Myocyte (in vitro differentiated cells): ENCODE measurements at places on chromosomes 4 and X. TPM values are rescaled to one million over a fixed set of nuclear protein-coding genes. Genes with fewer than 3 reads are reported as not detected.

- no peak for DNase-seq
Observed at GRCh38 chr4:42768125-42768748, 111.3 kb upstream of the ATP8A1 start.

- no peak for DNase-seq
Observed at GRCh38 chrX:40030205-40030604, 67.6 kb downstream of the BCOR start.

GRCh38 chr4:72286185-72286584 is 254.4 kb downstream of the NPFFR2 start:
- peak; percentile 7 for DNase-seq

DNA sequence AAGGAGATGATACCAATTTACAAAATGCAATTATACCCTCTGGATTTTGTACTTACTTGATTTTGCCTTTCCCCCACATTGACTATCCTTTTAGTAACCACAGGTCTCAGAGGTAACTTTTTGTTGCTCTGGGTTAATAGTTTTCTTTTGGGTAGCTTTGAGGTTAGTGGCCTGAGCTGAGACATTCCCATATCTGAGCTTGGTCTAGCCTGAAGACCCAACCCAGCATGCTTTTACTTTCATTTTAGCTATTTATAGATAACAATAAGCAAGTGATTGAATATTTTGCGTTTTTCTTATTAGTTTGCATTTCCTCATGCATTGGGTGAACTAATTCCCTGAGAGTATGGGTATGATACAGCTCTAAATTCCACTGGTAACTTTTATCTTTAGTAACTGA is 11.8 kb downstream of the HTN1 start:
- no peak for DNase-seq

GRCh38 chr4:31788676-31789075 is 1068.5 kb downstream of the PCDH7 start:
- DNase-seq = no peak

- DNase-seq = no peak
Observed at GRCh38 chr4:102608190-102608589, 107.0 kb downstream of the NFKB1 start.

GRCh38 chrX:37075892-37076595 is 67.9 kb downstream of the FAM47C start:
- no peak for DNase-seq

DNA sequence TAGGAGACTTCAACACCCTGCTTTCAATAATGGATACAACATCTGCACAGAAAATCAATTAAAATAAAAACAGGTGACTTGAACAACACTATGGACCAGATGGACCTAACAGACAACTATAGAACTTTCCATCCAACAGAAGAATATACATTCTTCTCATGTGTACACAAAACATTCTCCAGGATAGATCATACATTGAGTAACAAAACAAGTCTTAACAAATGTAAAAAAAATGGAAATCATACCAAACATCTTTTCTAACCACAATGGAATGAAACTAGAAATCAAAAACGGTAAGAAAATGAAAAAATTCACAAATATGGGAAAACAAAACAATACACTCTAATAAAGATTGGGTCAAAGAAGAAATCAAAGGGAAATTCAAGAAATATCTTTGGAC is 24.7 kb downstream of the CYP2U1 start:
- no peak for DNase-seq

GRCh38 chrX:99095965-99096635 is 1314.0 kb downstream of the PCDH19 start:
- DNase-seq = no peak

DNA sequence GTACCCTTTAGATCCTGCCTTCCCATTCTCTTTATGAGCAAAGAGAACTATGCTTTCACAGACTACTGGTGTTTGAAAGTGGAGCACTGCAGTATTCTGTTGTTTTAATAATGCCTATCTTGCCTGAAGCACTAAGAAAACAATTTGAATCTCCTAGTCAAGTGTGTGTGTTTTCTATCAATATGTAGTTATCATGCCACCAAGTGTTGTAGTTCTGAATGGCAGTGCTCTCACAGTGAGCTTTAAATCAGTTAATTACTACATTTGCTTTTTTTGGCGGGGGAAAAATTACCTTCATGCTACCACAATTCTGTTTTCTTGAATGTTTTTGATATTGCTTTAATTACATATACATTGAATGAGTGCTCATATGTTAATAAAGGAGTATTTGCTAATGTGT is 143.6 kb upstream of the FAM47A start:
- DNase-seq = peak; percentile 1

DNA sequence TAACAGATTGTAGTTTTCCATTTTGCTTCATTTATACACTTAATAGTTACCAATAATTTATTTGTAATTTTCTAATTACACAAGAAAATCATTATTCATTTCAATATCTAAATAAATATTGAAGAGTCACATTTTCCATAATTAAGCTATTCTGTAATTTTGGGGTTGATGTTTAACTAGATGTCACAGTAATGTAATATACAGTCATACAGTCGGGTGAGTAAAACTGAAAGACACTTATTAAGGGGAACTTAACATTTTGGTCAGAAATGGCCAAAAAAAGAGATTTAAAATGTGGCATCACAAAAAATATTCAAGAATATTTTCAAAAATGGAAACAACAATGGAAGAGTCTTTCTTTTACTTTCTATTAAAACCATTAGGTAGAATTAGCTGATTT is 1080.3 kb downstream of the ARAP2 start:
- DNase-seq = no peak

GRCh38 chr4:113827285-113827684 is 65.7 kb upstream of the CAMK2D start:
- no peak for DNase-seq

- no peak for DNase-seq
Observed at GRCh38 chrX:25941087-25941486, 197.1 kb upstream of the MAGEB18 start.

- peak; percentile 44 for DNase-seq
Observed at GRCh38 chr4:73257651-73258435, 755 bp downstream of the ANKRD17 start.

DNA sequence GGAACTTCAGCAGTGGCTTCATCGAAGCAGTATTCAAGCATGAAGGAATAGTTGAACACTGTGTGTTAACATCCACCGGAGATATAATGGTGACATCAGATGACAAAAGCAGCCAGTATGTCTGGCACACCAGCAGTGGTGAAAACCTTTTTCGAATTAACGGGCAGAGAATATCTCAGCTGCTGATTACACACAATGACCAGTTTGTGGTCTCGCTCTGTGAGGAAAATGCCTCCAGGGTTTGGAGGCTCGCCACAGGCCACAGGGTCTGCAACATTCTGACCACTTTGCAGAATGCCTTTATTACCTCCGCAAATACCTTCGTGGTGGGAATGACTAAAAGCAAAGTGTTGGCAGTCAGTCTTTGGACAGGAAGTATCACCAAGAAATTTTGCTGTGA is 201.5 kb downstream of the NWD2 start:
- DNase-seq = peak; percentile 50

DNA sequence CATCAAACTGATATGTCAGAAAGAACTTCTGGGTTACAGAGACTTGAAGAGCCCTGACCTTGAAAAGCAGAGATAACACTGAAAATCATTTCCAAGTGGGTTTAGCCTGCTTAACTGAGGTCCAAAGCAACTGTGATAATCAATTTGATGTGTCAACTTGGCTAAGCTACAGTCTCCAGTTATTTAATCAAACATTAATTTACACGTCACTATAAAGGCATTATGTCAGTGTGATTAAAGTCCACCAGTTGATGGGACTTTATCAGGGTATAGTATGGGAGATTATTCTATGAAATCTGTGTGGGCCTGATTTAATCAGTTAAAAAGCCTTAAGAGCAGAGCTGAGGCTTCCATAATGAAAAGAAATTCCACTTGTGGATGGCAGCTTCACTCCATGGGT is 69.1 kb upstream of the PRSS48 start:
- no peak for DNase-seq

DNA sequence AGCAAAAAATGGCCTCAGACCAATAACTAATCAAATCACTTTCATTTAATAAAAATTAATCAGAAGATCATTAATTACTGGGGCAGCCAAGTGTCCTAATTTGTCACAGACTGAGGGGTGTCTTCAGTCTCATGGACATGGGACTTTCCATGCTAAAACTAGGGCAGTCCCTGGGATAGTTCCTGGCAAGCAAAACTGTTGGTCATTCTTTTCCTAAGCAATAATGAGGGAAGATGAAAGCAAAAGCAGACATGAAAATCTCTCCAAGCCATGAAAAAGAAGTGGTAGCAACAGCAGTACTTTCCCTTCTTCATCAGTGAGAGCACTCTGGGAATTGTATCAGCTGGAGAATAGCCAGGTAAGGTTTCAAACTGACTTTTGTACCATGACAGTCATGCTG is 3.7 kb upstream of the ANTXR2 start:
- DNase-seq = no peak

DNA sequence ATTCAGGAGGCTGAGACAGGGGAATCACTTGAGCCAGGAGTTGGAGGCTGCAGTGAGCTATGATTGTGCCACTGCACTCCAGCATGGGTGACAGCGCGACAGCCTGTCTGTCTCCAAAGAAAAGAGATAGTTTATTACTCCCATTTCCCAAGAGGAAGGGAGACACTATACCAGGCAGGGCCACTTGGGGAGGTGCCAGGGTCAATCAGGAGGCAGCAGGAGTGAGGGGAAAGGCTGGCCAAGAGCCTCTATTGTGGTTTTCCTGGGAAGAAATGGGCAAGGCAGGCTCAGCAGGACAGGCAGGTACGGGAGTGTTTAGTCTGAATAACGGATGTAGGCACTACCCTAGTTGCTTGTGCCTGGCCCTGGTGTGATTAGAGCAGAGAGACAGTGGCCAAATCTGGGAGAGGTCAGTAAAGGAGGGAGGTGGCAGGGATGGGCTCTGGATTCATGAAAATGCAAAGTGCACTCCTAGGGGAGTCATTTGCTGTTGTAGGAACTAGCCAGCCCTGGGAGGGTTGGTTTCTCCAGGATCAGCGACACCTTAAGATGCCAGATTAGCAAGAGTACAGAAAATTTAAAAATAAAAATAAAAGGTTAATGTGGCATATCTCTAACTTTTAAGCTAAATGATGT is 20.2 kb upstream of the CDKN2AIP start:
- DNase-seq = no peak

Gene MAGEA9B
- total RNA-seq = not detected in 2 replicates

Gene GLRA2
- total RNA-seq = not detected in 2 replicates

Gene NUDT11
- 7.0 and 10.6 TPM in 2 replicates for total RNA-seq

Gene TMEM271
- not detected in 2 replicates for total RNA-seq

Gene CORIN
- total RNA-seq = 1.5 and 1.6 TPM in 2 replicates

Gene SNCA
- total RNA-seq = 0.19 TPM in 1 of 2 replicates, not detected in the other

Gene ETDA
- not detected in 2 replicates for total RNA-seq

Gene AMTN
- total RNA-seq = not detected in 2 replicates
